NCI-H1417 treated with DMSO at 0.1 percent for 48 hours (cell line): ENCODE measurements at places on chromosomes 5 and 9.

DNA sequence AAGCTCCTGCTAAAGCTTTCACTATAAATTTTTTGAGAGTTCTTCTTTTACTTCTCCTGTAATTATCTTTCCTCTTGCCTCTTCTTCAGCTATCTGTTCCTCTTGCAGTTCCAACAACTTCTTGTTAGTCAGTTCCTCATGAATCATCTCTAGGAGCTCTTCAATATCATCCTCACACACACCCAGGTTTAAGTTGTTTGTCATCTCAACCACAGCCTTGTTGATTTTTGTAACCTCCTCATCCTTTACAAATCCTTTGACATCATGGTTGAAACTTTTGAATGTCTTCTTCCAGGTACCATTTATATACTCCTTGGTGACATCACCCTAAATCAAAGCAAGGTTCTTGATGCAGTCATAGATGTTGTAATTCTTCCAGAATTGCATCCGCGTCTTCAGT lies 106.3 kb upstream of the MAMDC2 start:
- DNase-seq = no peak

- no peak for DNase-seq
Measured at GRCh38 chr5:107532169-107532878, 138.4 kb downstream of the EFNA5 start.

DNA sequence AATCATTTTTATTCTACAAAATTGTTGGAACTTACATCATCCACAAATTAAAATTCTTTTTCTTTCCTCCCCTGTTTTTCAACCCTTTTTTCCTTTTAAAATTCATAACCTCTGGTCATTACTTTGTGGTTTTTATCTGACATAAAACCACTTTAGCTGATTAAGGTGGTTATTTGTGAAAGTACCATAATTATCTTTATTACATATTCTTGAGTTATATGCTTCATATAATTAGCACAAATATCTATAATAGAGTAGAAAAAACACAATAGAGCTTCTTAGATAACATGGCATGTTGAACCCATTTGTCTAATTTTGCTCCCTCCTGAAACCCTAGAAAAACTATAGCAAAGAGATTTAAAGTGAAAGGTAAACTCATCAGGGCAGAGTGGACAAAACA lies 22.9 kb upstream of the PPIC start:
- peak; percentile 0 for DNase-seq

DNA sequence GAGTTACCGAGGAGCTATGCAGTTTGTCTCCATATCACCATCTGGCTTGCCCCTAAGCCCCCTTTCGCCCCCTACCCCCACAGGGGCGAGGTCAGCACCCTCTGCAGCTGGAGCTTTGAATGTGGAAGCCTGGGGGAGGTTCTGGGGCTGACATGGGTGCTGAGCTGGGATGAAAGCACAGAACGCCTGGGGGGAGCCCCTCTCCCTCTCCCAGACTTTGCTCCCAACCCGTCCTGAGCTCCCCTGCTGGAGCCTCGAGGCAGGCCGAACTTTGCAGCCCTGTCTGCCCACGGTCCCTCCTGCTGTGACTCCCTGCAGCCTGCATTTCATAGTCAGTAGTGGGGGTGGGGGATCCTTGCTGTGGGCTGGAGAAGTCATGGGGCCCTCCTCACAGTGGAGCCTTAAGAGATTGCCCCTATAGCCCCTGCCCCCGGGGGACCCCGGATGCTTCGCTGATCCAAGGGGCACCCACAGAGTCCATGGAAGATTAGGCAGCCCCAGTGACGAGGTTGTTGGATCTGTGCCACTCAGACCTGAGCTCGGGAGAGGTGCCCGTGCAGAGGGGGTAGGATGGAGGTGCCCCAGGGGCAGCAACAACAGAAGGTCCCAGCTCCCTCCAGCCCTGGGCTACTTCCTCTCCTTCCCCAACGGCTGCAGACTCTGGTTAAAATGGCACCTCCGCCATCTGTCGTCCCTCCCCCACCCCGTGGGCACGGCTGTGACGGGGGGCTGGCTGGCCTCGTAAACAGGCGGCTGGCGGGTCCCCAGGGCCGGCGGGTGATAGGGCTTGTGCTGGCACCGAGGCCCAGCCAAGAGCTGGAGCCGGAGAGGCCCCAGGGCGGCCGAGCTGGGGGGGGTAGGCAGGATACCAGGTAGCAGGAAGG lies 162.0 kb downstream of the C9orf50 start:
- DNase-seq = no peak

- no peak for DNase-seq
Measured at GRCh38 chr9:128643519-128644300, 12.9 kb downstream of the DYNC2I2 start.

DNA sequence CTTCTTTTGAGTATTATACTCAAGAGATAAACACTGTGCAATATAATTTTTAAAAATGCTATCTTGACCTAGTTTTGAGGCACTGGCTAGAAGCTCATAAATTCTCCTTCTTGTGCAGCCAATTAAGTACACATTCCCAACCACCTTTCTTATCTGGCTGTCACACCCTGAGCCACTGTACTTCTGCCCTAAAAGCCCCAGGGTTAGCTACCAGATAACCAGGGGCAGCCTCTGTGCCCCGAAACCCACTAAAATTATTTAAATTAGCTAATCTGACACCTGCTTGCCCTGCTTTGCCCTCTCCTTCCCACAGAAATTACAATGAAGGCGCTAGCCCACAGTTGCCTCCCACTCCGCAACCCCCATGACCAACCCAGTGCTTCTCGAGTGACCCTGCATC lies 597.3 kb upstream of the TYRP1 start:
- DNase-seq = no peak

DNA sequence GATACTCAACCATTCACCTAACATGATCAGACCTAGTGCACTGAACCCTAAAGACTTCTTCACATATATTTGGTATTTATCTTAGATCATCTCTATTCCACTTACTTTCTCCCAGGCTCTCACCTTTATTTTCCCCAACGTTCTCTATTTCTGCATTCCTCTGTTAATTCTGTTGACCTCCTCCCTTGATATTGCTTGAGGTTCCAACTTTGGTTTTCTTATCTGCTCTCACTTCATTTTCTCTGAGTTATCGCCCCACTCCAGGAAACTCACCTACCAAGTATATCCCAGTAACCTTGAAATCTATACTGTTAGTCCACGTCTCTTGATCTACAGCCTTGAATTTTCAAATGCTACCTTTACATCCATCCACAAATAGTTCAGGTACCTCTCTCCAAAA lies 9.2 kb downstream of the NADK2 start:
- DNase-seq = no peak

- no peak for DNase-seq
Measured at GRCh38 chr5:57538341-57538955, 55.8 kb upstream of the ACTBL2 start.

GRCh38 chr9:114769624-114770023 lies 36.2 kb downstream of the TNFSF15 start:
- no peak for DNase-seq

- DNase-seq = no peak
Measured at GRCh38 chr9:129995409-129996160, 47.4 kb downstream of the FNBP1 start.

GRCh38 chr9:137552022-137552768 lies 516 bp downstream of the MRPL41 start:
- DNase-seq = no peak

GRCh38 chr9:32867601-32868204 lies 84.4 kb downstream of the TMEM215 start:
- no peak for DNase-seq

GRCh38 chr9:133140174-133140505 lies 19.1 kb upstream of the RALGDS start:
- DNase-seq = no peak

GRCh38 chr5:30100929-30101328 lies 1092.6 kb upstream of the CDH6 start:
- DNase-seq = no peak

- no peak for DNase-seq
Measured at GRCh38 chr9:78101247-78101646, 69.6 kb upstream of the GNAQ start.

- peak; percentile 50 for DNase-seq
Measured at GRCh38 chr5:173643964-173644363, 27.5 kb upstream of the BOD1 start.

DNA sequence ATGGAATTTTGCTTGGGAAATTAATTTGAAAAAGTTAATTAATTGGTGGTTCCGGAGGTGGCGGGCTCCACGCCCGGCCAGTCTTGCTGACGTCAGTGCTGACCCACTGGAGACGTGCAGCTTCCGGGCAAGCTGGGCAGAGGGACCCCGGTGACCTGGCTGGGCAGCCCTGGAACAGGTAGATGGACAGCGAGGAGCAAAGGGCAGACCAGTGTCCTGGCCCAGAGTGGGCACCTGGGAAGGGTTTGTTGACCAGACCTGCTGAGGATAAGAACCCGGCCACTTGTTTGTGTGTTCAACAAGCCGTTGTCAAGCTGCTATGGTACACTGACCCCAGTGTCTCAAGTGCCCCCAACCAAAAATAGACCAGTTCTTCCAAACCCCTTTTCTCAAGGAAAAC lies 17.5 kb downstream of the CXXC5 start:
- no peak for DNase-seq

- DNase-seq = no peak
Measured at GRCh38 chr9:136671646-136672430, 9.1 kb downstream of the EGFL7 start.

DNA sequence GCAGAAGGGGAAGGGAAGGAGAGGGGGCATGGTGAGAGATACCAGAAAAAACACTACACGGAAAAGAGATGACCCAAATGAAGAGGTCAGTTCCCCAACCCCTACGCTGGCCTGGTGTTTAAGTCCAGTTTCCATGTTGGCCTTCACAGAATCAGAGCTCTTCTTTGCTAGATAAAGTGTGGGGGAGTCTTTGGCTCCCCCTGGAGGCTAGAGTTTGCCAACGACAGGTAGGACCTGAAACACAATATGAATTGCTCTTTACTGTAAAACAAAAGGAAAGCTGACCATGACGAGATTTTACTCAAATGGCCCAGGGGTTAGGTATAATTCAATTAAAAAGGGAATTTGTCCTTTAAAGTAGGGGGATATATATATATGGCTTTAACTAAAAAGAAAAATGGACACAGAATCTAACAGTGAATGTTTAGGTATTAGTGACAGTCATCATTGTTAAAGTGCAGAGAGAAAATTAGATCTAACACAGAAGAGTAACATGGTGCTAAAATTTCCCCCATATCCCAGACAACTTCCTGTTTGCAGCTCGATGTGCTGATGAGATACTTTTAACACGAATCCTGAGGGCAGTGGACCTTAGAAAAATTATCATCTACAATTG lies 92.0 kb downstream of the SV2C start:
- DNase-seq = no peak

DNA sequence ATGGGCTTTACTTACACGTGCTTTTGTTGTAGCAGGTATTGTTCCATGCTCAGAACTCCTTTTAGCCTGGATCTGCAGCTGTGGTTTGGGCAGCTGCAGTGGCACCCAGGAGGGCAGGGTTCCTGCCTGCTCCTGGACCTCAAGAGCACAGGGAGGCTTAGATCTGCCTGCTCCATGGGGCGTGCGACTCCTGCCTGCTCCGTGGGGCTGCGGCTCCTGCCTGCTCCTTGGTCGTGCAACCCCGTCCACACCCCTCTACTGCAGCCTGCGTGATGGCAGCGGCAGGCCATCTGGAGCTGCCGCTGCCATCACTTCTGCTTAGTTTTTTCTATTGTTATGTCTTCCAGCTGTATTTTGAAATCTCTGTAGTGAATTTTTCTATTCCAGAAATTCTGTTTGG lies 11.7 kb upstream of the UGT3A2 start:
- no peak for DNase-seq

GRCh38 chr5:6386271-6386670 lies 7.9 kb upstream of the MED10 start:
- DNase-seq = no peak

- no peak for DNase-seq
Measured at GRCh38 chr5:20958641-20959040, 970.6 kb upstream of the CDH18 start.

DNA sequence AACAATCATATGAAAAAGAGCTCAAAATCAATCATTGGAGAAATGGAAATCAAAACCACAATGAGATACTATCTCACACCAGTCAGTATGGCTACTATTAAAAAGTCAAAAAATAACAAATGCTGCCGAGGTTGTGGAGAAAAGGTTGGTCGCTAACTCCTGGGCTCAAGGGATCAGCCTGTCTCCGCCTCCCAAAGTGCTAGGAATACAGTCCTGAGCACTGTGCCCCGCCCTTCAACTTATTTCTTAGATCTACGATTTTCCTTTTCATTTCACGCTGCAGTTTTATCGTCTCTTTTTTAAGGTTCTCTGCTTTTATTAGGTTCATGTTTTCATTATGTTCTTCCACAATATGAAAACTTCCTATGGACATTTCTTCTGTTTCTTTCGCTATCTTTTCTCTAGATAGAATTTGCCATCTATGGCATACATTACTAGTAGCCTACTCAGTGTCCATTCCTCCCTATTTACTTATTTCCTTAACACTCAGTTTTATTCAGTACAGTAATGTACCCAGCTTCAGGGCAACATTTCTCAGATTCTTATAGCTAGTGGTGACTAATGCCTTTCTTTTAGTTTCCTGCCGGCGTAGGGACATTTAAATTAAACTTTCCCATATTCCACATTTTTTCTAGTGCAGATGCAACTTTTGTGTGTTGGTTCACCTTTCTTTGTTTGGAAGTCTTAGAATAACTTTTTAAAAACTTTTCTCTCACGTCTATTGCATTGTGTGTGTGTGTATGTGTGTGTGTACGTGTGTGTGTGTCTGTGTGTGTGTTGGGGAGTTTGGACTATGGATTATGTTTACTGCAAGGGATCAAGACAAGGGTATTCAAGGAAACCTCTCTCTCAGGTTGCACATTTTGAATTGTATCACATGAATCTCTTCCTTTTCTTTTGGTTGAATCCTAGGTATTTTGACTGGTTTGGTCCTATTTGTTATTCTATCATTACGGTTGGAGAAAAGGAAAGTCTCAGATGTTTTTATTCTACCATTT lies 21.6 kb upstream of the FBN2 start:
- no peak for DNase-seq

DNA sequence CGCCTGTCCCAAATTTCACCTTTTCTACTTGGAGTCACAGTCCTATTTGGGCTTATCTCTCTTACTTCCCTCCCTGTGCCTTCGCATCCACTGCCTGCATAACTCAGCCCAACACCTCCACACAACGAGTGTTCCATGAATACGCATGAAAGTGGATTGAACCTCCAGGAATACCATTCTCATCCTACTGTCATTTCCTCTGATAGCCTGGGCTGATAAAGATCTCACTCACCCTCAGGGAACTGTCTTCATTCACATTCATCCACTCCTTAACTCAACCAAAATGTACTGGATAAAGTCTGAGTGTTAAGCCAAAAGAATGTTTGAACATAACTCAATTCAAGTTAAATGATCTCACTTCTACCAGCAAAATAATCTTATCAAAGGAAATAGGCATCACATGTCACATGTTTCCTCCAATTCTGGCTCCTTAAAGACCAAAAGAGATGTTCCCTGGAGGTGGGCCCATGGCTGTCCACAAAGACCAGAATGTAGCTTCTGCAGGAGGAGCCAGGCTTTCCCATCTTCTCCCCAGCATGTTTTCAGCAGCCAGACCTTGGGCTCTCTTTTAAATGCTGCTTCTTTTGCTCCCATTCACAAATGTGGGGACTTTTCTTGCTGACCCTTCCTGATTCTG lies 28.4 kb upstream of the TRIO start:
- DNase-seq = no peak
